ENCODE measurements at places on chromosomes 5 and 9.

GRCh38 chr5:133461796-133462516 is 150.4 kb downstream of the FSTL4 start:
- no peak for DNase-seq

DNA sequence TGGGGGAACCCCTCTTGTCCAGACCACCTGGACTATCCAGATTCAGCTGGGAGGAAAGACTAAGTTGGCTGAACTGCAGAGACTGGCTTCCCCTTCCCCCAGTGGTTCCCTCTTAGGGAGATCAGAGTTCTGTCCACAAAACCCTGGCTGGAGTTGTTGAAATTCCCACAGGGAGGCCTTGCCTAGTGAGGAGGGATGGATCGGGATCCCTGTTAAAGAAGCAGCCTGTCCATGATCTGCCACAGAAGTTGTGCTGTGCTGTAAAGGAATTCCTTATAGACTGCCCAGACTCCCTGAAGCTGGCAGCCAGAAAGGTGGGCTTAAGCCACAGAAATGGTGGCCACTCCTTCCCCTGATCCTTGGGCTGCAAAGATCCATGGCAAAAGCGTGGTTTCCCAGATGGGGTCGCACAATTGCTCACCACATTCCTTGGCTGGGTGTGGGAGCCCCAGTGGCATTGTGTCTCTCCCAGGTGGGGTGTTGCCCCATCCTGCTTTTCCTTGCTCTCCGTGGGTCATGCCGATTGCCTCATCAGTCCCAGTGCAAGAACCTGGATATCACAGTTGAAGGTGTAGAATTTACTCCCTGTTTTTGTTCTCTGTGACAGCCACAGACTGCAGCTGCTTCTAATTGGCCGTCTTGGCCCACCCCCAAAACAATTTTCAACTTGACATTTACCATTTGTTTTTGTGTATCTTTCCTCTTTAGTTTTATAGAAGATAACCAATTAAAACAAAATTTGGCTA is 342.4 kb downstream of the FGF10 start:
- no peak for DNase-seq

- no peak for DNase-seq
Measured at GRCh38 chr9:10704720-10705119, 91.9 kb upstream of the PTPRD start.

DNA sequence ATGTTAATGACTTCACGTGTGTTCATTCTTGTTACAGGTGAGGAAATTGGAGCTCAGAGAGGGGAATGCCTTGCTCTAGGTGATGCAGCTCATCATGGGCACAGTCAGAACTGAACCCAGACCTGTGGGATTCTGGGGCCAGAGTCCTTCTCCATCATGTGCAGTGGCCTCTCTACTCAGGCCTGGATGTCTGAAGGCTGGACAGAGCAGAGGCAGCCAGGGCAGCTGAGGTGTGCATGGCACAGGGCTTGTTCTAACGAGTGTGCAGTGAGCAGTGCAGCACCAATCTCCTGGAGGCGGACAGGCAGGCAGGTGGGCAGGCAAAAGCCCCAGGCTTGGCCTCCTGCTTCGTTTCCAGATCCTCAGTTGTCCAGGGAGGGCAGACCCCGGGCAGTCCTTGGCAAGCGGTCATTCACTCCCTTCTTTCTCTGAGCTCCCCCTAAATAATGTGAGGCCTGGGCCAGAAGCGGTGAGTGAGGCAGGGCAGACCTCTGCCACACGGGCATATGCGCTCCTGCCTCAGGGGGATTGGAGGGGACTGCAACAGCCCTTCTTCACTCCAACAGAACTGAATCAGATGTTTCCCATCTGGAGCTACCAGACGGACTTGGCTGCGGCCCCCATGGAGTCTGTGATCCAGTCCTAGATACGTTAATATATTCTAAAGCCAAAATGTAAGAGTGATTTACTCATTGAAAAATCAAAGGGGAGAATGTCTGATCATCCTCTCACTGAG is 68.7 kb upstream of the FSTL4 start:
- DNase-seq = no peak

DNA sequence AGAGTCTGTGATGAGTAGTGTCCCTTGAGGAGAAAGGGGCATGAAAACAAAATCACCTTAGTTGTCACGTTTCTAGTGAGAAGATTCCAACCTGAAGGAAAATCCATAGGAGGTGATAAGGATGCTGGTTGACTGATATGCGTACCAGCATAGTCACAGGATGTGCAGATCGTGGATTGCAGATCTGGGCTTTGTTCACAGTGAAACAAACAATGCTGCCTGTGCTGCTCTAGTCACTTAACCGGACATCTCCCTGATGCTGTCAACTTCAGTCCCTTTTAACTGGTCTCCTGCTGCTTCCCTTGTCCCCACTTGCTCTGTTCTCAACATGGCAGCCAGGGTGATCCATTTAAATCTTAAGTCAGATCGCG is 89.7 kb downstream of the IQGAP2 start:
- no peak for DNase-seq

- DNase-seq = no peak
Measured at GRCh38 chr9:117224695-117225094, 190.2 kb downstream of the ASTN2 start.

GRCh38 chr5:124034963-124035362 is 523.0 kb downstream of the CSNK1G3 start:
- DNase-seq = no peak

Data from psoas muscle (tissue), 8 donors.